ENCODE measurements at places on chromosomes 16 and 17. TPM values are rescaled to one million over a fixed set of nuclear protein-coding genes. Genes with fewer than 3 reads are reported as not detected.

- no peaks in the 10 kb centered on the region for H3K27me3 ChIP-seq
- no peak overlapping the region for H3K4me3 ChIP-seq
- no peak overlapping the region for H3K27ac ChIP-seq
- DNase-seq = no peak
These were observed 15.3 kb downstream of the NFATC3 start for GRCh38 chr16:68100488-68100887.

- H3K4me1 ChIP-seq = no peaks in the 10 kb centered on the region
- no peaks in the 10 kb centered on the region for H3K27me3 ChIP-seq
- no peaks in the 10 kb centered on the region for H3K36me3 ChIP-seq
- no peak for DNase-seq
These were observed 16.8 kb upstream of the MAPK3 start for GRCh38 chr16:30139583-30140481.

- H3K27ac ChIP-seq = no peak overlapping the region
- H3K4me3 ChIP-seq = peak overlapping the region; percentile 93
These were observed 1.1 kb downstream of the KPNB1 start for GRCh38 chr17:47650525-47651522.

- no peak overlapping the region for H3K4me3 ChIP-seq
- H3K4me1 ChIP-seq = no peaks in the 10 kb centered on the region
- no peaks in the 10 kb centered on the region for H3K27me3 ChIP-seq
These were observed 10.6 kb downstream of the QRICH2 start for GRCh38 chr17:76297436-76297835.

DNA sequence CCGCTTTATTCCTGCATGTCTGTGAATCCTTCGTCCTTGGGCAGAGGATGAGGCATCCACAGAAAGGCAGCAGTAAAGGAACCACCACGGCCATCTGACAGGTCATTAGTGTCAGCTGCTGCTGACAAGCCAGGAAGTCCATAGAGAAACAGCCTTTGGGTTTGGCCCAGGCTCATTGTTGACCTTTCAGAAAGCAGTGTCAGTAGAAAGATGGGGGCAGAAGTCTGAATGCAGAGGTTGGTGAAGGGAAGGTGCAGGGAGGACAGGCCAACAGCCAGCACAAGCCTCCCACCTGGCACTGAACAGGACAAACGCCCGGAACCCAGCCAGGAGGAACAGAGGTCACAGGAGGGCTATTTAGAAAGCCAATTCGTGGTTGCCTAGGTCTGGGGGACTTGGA is 105.8 kb downstream of the VAT1L start:
- no peaks in the 10 kb centered on the region for H3K27me3 ChIP-seq
- no peak overlapping the region for H3K4me3 ChIP-seq
- peaks cover 7% of the 10 kb centered on the region for H3K4me1 ChIP-seq
- no peaks in the 10 kb centered on the region for H3K36me3 ChIP-seq
- DNase-seq = no peak

DNA sequence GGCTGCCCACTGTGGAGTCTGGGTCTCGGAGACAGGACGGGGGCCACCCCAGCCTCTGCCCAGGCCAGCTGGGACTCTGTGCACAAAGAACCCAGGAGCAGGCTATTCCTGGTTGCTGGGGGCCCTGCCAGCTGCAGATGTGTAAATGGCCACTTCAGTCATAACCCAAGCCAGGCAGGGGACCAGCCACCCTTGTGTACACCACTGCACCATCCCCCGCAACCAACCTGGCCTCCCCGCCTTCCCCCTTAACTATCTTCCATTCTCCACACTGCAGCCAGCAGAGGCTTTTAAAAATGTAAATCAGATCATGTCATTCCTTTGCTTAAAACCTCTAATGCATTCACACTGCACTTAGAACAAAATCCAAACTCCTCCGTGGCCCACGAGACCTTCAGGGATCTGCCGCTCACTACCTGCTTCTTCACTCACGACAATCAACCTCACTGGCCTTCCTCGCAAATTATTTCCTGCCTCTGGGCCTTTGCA is 28.3 kb downstream of the RTN4RL1 start:
- no peak overlapping the region for H3K27ac ChIP-seq
- H3K36me3 ChIP-seq = no peaks in the 10 kb centered on the region

- no peaks in the 10 kb centered on the region for H3K4me1 ChIP-seq
- peaks cover 2% of the 10 kb centered on the region for H3K27me3 ChIP-seq
- DNase-seq = peak; percentile 64
- H3K27ac ChIP-seq = no peak overlapping the region
These were observed 130.3 kb downstream of the IRF8 start for GRCh38 chr16:86029131-86029741.

DNA sequence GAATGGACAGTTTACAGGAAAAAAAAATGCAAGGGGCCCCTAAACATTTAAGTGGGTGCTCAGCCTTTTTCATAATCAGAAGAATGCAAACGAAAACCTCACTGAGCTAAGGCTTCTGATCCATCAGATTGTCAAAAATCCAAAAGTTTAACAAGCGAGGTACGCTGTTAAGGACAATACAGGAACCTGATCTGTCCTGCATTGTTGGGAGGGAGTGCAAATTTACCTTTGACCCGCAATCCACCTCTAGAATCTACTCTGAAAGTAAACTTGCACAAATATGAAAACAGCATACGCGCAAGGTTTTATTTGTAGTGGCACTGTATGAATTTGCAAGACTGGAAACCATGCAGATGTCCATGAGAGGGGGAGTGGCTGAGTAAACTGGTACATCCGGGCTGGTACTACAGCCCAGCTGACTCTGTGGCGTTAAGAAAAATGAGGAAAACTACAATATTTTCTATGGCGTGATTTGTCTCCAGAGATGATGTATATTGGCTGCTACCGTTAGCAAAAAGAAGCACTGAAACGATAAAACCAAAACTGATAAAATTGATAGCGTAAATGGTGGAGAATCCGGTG is 28.8 kb upstream of the ST6GALNAC1 start:
- no peaks in the 10 kb centered on the region for H3K36me3 ChIP-seq
- no peaks in the 10 kb centered on the region for H3K27me3 ChIP-seq
- peak overlapping the region; percentile 73 for H3K4me3 ChIP-seq
- no peaks in the 10 kb centered on the region for H3K4me1 ChIP-seq

DNA sequence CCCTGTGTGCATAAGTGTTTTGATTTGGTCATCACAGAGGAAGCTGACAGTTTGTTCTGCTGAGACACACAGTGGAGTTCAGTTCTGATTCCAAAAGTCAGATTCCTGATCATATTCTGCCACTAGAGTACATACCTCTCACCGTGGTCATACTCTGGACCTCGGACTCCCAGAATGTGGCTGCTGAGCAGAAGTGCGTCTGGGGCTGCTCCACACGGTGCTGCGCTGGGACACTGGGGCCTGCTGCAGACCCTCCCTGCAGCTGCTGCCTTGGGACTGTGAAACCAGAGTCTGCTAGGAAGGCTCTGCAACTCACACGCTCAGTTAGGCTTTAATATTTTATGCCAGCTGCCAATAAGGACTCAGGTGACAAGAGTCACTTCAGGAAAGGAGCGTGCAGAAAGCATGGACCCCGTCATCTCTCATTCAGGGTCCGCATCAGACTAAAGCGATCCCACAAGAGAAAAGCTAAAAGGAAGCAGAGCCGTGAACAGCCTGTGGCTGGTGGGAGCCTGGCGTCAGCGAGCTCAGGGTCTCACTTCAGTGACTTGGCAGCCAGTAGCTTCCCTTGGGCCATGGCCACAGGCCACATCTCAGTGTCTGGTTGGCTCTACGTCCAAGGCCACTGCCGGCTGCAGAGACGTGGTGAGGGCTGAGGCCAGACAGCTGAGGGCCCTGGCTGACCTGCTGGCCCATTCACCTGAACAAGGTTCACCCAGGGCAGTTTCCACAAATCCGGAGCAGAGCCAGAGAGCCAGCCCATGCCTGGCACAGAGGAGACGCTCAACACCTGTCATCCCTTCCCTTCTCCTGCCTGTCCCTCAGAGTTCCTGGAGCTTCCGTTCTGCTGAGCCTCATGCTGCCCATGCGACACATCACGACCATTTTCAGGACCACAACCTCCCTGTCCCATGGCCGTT is 24.7 kb upstream of the KIFC3 start:
- H3K36me3 ChIP-seq = no peaks in the 10 kb centered on the region
- H3K4me3 ChIP-seq = no peak overlapping the region
- H3K27me3 ChIP-seq = no peaks in the 10 kb centered on the region
- no peak overlapping the region for H3K27ac ChIP-seq

GRCh38 chr17:42365136-42365535 is 23.1 kb downstream of the STAT3 start:
- no peaks in the 10 kb centered on the region for H3K36me3 ChIP-seq
- H3K27ac ChIP-seq = peak overlapping the region; percentile 88
- peaks cover 13% of the 10 kb centered on the region for H3K4me1 ChIP-seq
- no peaks in the 10 kb centered on the region for H3K27me3 ChIP-seq

GRCh38 chr16:68539711-68540239 is 684 bp downstream of the ZFP90 start:
- peaks cover 4% of the 10 kb centered on the region for H3K36me3 ChIP-seq
- no peaks in the 10 kb centered on the region for H3K4me1 ChIP-seq
- H3K27ac ChIP-seq = no peak overlapping the region
- H3K4me3 ChIP-seq = peak overlapping the region; percentile 87
- DNase-seq = no peak

DNA sequence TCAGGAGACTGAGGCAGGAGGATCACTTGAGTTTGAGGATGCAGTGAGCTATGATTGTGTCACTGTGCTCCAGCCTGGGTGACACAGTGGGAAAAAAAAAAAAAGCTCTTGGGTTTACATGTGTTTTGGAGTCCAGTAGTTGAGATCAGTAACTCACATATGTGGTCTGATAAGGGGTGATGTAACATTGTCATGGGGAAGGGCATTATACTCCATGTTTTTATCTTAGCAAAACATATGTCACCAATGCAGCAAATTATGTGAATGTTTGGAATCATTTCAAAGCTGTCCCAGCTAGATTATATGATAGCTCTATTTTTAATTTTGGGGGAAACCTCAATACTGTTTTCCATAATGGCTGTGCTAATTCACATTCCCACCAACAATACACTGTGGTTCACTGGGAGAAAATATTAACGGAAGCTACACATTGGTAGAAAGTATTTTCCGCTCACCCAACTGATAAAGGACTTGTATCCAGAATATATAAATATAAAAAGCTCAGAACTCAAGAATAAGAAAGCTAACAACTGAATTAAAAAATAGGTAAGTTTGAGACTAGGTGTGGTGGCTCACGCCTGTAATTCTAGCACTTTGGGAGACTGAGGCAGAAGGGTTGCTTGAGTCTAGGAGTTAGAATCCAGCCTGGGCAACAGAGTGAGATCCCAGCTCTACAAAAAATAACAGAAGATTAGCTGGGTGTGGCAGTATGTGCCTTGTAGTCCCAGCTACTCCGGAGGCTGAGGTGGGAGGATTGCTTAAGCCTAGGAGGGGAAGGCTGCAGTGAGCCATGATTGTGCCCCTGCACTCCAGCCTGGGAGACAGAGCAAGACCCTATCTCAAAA is 224.1 kb upstream of the TBX2 start:
- H3K27me3 ChIP-seq = no peaks in the 10 kb centered on the region
- no peaks in the 10 kb centered on the region for H3K4me1 ChIP-seq
- H3K27ac ChIP-seq = no peak overlapping the region
- no peaks in the 10 kb centered on the region for H3K36me3 ChIP-seq
- H3K4me3 ChIP-seq = no peak overlapping the region

- H3K27me3 ChIP-seq = no peaks in the 10 kb centered on the region
- H3K36me3 ChIP-seq = no peaks in the 10 kb centered on the region
- H3K4me1 ChIP-seq = no peaks in the 10 kb centered on the region
- H3K27ac ChIP-seq = no peak overlapping the region
These were observed 490.5 kb upstream of the ERCC4 start for GRCh38 chr16:13429416-13429815.

DNA sequence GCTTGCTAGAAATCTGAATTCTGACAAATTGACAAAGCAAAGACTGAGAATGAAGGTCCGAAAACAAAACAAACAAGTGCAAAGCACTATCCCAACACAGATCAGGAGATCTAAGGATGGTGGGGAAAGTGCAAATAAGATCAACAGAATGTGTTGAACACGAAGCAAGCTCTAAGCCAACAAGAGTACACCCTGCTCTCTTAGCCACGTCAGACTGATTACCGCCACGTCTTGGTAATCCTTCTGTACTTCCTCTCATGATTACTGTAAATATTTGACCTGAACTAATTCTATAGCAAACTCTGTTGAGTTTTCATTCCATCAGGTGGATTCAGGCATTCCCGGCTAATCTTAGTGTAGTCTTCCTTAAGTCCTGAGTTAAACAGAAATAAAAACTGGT is 34.3 kb upstream of the ERCC4 start:
- H3K27me3 ChIP-seq = no peaks in the 10 kb centered on the region
- no peaks in the 10 kb centered on the region for H3K4me1 ChIP-seq
- H3K27ac ChIP-seq = no peak overlapping the region
- no peaks in the 10 kb centered on the region for H3K36me3 ChIP-seq

DNA sequence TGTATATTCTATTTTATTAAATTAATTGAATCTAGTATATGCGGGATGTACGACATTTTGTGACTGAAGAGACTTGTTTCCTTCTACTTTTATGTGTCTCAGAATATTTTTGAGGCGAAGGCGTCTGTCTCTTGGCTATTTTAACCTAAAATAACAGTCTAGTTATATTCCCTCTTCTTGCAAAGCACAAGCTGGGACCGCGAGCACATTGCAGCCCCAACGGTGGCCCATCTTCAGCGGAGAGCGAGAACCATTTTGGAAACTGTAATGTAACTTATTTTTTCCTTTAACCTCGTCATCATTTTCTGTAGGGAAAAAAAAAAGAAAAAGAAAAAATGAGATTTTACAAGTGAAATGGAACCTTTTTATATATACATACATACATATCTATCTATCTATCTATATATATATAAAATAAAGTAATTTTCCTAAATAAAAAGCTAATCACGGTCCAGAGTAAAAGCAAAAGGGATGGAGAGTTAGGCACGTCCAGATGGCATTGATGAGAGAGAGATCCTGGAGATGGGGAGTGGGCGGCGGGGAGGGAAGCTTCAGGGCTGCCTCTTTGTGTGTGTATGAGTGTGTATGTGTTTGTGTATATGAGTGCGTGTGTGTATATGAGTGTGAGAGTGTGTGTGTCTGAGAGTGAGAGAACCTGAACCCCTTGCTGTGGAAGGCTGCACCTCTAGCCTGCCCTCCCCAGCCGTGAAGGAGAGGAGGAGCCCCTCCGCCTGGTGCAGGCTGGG is 7.5 kb upstream of the ABCC3 start:
- no peaks in the 10 kb centered on the region for H3K36me3 ChIP-seq
- DNase-seq = no peak
- no peaks in the 10 kb centered on the region for H3K27me3 ChIP-seq
- no peak overlapping the region for H3K27ac ChIP-seq
- H3K4me3 ChIP-seq = no peak overlapping the region

- no peaks in the 10 kb centered on the region for H3K36me3 ChIP-seq
- H3K4me1 ChIP-seq = no peaks in the 10 kb centered on the region
- no peak overlapping the region for H3K27ac ChIP-seq
- DNase-seq = no peak
- H3K4me3 ChIP-seq = no peak overlapping the region
These were observed 139.1 kb downstream of the CCT6B start for GRCh38 chr17:34822007-34822739.

GRCh38 chr17:80691784-80692183 is 147.1 kb downstream of the RPTOR start:
- no peak overlapping the region for H3K27ac ChIP-seq
- no peaks in the 10 kb centered on the region for H3K27me3 ChIP-seq
- no peak for DNase-seq

Gene SOST
- 34.3 TPM for total RNA-seq

Gene KIF19
- 4.4 TPM for total RNA-seq

Gene ABCA9
- 25.1 TPM for total RNA-seq

Gene PRRT2
- 10.9 TPM for total RNA-seq

Gene TANC2
- total RNA-seq = 40.5 TPM

All from aorta (tissue), 5 donors.